ENCODE measurements at places on chromosomes 1 and 21.

- H3K27ac ChIP-seq: no peak overlapping the region
- no peaks in the 10 kb centered on the region for H3K4me1 ChIP-seq
- H3K27me3 ChIP-seq: no peaks in the 10 kb centered on the region
- H3K36me3 ChIP-seq: no peaks in the 10 kb centered on the region
- no peak for DNase-seq
- no peak overlapping the region for H3K4me3 ChIP-seq
Observed at GRCh38 chr1:96076589-96076988, 645.0 kb upstream of the PTBP2 start.

- H3K36me3 ChIP-seq: no peaks in the 10 kb centered on the region
- no peak for DNase-seq
- no peaks in the 10 kb centered on the region for H3K27me3 ChIP-seq
- no peak overlapping the region for H3K4me3 ChIP-seq
- no peak overlapping the region for H3K27ac ChIP-seq
Observed at GRCh38 chr1:65483993-65484754, 63.7 kb downstream of the LEPR start.

- H3K36me3 ChIP-seq: no peaks in the 10 kb centered on the region
- no peak overlapping the region for H3K4me3 ChIP-seq
- DNase-seq: no peak
- peaks cover 9% of the 10 kb centered on the region for H3K4me1 ChIP-seq
- H3K27ac ChIP-seq: no peak overlapping the region
Observed at GRCh38 chr1:174836543-174836942, 163.2 kb upstream of the CACYBP start.

DNA sequence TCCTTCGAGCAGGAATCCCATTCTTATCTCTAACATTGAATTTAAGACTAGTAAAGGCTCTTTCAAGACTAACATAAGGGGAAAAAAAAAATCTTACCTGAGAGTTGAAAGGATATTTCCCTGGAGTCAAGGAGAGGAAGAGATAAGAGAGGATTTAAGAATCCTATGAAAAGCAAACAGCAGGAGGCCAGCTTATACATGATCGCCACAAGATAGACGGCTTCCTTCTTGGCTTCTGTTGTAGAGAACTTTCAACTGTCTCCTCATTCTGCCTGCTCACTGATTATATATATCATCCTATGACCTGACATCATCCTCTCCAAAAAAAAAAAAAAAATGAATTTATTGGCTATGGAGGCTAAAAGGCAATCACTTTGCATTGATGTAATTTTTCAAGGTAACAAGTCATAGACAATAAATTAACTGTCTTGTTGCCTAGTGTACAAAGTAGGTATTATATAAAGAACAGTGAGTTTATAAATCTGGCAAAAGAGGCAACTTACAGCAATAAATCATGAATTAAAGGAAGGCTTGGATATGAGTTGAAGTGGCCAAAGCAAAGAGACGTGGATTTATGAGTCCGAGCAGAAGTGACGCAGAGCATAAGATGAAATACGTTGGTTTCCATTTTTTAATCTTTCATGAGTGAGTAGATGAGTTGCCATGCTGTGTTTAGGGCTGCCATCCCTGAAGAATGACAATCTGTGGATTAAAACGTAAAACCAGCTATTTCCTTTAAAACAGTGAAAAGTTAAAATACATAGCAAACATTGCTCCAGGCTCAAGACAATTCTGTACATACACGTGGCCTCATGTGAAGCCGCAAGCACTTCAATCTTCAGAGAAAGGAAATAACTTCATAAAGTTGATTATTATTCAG lies at the start of gene UTS2:
Gene UTS2 (minus strand): TSS at position 262 of the 880 bp plus-strand sequence. CDS start 62 bp downstream, at position 200.
- peaks cover 10% of the 10 kb centered on the region for H3K27me3 ChIP-seq
- no peak within 1 kb of the TSS for H3K4me3 ChIP-seq
- H3K27ac ChIP-seq: no peak within 1 kb of the TSS
- DNase-seq: no peak

DNA sequence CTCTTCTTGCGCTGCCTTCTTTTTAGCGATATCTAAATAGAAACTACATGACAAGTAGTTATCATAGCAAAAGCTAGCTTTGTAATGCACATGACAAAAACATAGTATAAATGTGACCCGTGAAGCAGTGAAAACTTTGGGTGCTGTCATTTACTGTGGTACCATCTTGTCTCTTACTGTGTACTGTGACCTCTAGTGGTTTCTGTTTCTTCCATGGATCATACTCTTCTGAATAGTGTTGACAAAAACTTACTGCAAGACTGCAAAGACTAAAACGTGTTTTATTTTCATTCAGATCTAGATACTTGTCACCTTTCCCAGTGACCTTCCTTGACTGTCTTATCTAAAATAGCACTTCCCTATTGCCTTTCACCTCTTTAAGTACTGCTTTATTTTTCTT lies 6.1 kb downstream of the RLF start:
- no peaks in the 10 kb centered on the region for H3K27me3 ChIP-seq
- H3K4me1 ChIP-seq: peaks cover 31% of the 10 kb centered on the region
- H3K36me3 ChIP-seq: peaks cover 18% of the 10 kb centered on the region

GRCh38 chr1:180343921-180344769 lies 114.1 kb downstream of the LHX4 start:
- H3K36me3 ChIP-seq: peaks cover 33% of the 10 kb centered on the region
- no peak overlapping the region for H3K27ac ChIP-seq
- H3K27me3 ChIP-seq: no peaks in the 10 kb centered on the region

GRCh38 chr1:9827558-9828185 lies 3.9 kb upstream of the CLSTN1 start:
- H3K4me1 ChIP-seq: peaks cover 25% of the 10 kb centered on the region
- no peak for DNase-seq
- no peak overlapping the region for H3K27ac ChIP-seq
- H3K4me3 ChIP-seq: no peak overlapping the region
- peaks cover 15% of the 10 kb centered on the region for H3K27me3 ChIP-seq
- H3K36me3 ChIP-seq: peaks cover 3% of the 10 kb centered on the region

- no peak overlapping the region for H3K27ac ChIP-seq
- H3K27me3 ChIP-seq: no peaks in the 10 kb centered on the region
- H3K4me1 ChIP-seq: peaks cover 34% of the 10 kb centered on the region
- DNase-seq: no peak
- H3K4me3 ChIP-seq: peak overlapping the region; percentile 84
- peaks cover 24% of the 10 kb centered on the region for H3K36me3 ChIP-seq
Observed at GRCh38 chr1:26109229-26110164, 2.1 kb upstream of the PDIK1L start.

DNA sequence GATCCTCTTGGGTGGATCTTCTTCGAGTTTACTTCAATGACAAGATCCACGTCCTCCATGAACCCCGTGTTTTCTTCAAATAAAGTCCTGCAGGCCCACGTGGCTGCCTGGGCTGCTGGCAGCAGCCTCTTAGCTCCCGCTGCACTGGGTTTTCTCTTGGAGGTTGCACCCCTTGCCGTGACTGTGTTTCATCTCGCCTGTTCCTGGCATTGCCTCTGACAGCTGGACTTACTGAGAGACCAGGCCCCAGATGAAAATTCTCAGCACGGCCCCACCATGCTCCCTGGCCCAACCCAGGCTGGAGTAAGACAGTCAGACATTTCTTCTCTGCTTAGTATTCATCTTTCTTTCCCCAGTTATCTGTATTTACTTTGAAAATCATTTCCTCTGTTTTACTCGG lies 274.8 kb upstream of the RUNX1 start:
- no peaks in the 10 kb centered on the region for H3K36me3 ChIP-seq
- H3K27ac ChIP-seq: no peak overlapping the region
- no peak for DNase-seq
- H3K27me3 ChIP-seq: no peaks in the 10 kb centered on the region
